ENCODE measurements at places on chromosomes 11 and 22.

- no peak for DNase-seq
Observed at GRCh38 chr11:75031224-75031753, 42.6 kb downstream of the NEU3 start.

- no peak for DNase-seq
Observed at GRCh38 chr11:27916541-27917100, 191.3 kb downstream of the KIF18A start.

GRCh38 chr11:123183391-123184099, 11.5 kb downstream of the CLMP start:
- DNase-seq = no peak

DNA sequence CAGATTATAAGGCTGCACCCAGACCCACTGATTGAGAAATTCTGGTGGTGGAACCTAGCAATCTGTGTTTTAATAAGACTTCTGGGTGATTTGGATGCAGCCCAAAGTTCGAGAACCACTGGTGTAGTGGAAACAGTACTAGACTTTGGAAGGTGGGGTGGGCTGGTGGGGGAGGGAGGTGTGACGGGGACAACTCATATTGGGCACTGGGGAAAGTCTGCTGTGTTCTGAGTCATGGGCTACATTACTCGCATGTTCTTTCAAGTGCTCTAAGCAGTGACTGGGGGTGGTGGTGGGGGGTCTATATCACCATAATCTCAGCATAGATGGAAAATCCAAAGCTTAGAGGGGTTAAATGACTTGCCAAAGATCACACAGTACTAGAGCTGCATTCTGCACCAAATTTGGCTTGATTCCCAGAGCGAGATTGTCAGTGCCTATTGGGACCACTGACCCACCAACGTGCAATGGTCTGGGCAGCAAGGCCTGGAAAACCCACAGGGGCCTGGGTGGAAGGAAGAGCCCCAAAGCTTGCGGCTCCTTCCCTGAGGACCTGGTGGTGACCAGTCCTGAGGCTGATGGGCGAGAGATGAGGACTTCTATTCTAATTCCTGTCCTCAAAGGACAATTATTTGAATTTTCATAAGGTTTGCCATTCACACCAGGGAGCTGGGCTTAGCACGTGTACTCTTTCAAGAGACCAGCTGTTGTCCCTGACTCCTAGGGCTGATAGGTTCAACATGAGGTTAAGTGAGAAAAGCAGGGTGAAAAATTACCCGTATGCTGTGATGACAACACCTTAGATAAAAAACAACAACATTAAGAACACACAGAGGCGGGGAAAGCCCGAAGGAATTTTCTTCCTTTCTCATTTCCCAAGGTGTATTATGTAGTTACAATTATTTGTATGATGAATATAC, 77.5 kb upstream of the NARS2 start:
- no peak for DNase-seq

DNA sequence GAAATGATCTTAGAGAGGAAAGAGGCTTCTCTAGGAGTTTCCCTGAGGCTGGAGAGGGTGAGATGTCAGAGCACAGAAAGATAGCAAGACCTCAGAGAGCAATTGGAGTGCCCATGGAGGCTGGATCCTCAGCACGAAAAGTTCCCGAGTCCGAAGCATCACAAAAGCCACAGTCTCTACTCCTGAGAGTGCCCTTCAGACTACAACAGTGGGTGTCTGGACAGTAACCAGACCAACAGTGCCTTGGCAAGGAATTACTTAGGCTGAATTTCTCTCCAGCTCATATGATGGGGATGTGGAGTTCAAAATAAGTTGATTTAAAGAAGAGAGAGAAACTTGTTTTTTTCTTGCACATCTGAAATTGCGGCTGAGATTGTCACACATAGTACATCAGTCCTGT, 31.9 kb upstream of the PSMA1 start:
- DNase-seq = no peak

DNA sequence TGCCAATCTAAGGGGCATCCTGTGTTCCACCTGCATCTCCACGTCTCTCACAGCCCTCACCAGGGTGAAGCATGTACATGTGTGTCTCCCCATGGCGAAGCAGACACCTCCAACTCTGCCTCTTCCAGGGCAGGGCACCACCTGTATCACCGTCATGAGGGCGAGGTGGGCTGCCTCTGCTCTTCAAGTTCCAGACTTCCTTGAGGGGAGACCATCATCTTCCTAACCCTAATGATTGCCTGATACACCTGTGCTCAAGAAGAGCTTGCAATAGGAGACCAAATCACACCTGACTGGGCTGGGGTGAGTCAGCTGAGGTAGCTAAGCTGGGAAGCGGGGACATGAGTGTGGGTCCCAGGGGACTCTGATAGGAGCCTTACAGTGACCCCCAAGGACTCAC, 43.7 kb downstream of the GAB4 start:
- DNase-seq = no peak

DNA sequence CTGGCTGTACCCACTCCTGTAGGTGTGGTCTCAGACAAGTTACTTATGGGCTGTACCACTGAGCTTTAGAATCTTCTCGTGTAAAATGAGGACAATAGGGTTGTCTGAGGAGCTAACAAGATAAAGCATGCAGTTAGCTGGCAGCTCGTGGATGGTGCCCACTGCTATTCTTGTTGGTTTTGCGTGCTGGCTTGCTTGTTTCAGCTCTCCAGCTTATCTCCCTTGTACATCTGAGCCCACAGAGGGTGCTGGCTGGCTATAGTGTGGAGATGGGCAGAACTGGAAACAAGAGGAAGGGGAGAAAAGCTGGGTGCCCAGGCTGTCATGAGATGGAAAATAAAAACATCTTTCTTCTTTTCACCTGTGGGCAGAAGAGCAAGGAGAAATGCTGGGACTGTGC, 46.5 kb upstream of the GALNT18 start:
- no peak for DNase-seq

- DNase-seq = no peak
Observed at GRCh38 chr11:126588630-126589491, 233.4 kb downstream of the ST3GAL4 start.

DNA sequence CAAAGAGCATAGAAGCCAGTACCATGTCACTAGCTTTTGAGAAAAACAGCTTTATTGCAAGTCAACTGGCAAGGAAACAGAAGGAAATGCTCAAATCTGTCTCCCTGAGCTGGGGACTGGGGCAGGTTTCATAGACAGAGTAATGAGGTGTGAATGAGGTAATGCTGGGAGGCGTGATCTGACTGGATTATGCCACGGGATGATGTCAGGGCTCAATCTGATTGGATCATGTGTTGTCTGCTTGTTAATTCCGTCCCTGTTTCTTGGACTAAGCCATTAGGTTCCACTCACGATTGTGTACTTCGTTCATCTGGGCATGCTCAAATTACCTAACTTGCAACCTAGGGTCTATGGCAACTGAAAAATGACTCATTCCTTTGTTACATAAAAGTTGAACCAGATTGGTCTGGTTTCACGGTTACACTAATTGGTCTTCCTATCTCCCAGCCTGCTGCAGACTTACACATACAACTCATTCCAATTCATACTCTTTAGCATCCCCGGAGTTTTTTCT, 20.2 kb upstream of the OR10A5 start:
- no peak for DNase-seq

- DNase-seq = no peak
Observed at GRCh38 chr11:57425565-57426438, 1.1 kb downstream of the SLC43A3 start.

GRCh38 chr11:111045407-111045803, 200.1 kb upstream of the POU2AF2 start:
- no peak for DNase-seq

- DNase-seq = no peak
Observed at GRCh38 chr11:122664188-122664587, 8.7 kb downstream of the UBASH3B start.

DNA sequence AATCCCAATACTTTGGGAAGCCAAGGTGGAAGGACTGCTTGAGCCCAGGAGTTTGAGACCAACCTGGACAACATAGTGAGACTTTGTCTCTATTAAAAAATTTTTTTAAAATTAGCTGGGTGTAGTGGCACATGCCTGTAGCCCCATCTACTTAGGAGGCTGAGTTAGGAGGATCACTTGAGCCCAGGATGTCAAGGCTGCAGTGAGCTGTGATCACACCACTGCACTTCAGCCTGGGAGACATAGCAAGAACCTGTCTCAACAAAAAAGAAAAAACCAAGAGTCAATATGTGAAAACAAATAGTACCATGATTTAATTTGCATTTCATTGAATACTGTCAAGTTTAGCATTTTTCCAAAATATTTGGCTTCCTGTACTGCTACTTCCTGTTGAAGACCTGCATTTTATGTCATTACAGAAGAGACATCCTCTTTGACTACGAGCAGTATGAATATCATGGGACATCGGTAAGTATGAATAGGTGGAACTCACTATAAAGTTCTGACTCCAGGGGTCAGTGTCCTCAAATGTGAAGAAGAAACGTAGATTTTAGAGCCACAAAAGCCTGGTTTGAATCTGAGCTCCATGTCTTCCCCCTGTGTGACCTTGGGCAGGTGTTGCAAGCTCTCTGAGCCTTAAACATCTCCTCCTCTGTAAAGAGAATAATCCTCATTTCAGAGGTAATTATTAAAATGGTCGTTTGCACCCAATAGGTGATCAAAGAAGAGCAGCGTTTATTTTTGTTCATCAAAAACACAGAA, 16.0 kb downstream of the CDC45 start:
- no peak for DNase-seq

GRCh38 chr11:122368796-122369195, 252.8 kb upstream of the BLID start:
- no peak for DNase-seq

GRCh38 chr11:17603056-17603825, 56.2 kb downstream of the OTOG start:
- DNase-seq = no peak

- no peak for DNase-seq
Observed at GRCh38 chr11:47483457-47483856, 34.5 kb upstream of the RAPSN start.

- DNase-seq = no peak
Observed at GRCh38 chr11:72234920-72235319, 9.1 kb downstream of the PHOX2A start.

GRCh38 chr11:130672911-130673310, 224.5 kb downstream of the ADAMTS15 start:
- DNase-seq = no peak

All from glutamatergic neuron (in vitro differentiated cells).